ENCODE measurements at places on chromosomes 7 and 10.

DNA sequence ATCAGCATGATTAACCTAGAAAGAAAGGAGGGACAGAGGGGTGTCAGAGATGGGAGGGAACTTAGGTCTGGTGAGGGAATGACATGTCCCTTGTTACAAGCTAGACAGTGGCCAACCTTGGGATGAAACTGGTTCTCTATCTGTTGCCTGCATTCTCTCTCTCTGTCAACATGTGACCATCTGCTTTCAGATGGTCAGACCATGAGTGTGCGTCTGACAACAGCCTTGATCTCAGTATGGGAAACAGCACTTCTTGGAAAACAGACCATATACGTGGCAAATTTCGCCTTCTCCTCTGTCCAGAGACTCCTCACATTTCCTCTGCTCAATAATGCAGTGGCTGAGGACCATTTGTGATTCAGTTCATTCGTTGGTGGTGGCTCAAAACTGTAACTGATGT lies 845.9 kb downstream of the TYW1 start:
- DNase-seq: no peak

DNA sequence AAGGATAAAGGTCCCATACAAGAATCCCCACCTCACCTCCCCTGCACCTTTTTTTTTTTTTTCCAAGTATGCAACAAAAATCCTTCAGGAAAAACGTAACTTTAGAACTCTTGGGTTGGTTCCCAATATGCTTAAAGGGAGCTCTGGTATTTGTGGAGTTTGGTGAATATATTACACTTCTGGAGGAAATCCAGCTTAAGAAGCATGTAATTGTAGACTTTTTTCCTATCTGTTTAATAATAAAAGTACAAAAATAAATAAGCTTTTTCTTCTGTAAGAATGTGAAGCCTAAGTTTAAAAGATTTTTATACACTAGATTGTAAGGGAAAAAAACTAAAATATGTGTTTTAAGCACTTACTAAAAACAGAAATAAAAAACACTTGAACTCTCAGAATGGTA lies 102.3 kb downstream of the SORBS1 start:
- DNase-seq: no peak

DNA sequence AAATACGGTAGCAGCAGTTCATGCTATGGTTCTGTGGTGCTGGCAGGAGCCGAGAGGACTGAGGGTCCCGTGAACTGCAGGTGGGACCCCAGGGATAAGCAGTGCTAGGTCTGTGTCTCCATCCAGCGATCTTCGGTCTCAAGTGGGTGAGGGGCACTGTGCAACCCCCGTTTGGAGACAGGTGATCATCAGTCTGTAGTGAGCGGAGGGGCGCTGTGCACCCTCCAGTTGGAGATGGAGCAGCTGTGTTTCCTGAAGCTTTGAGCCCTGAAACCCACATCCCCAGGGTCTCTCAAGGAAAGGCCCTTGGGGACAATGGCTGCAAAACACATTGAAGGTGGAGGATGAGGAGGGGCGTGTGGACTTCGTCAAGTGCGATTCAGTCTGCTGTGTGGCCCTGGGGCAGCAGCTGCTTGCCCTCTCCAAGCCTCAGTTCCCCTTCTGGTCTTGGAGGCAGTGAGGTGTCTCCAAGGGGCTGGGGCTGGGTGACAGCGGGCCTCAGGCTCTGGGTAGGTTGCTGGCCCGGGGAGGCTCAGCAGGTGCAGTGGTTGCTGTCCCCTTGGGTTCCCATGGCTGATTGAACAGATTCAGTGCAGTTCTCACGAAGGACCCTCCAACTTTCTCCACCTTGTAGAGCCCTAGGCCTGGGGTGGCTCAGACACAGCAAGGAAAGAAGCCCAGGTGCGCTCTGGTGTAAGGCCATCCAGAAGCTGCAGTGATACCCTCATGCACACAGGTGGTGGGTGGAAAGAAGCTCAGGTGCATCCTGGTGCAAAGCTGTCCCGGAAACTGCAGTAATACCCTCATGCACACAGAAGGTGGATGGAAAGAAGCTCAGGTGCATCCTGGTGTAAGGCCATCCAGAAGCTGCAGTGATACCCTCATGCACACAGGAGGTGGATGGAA lies 160.6 kb downstream of the ADARB2 start:
- DNase-seq: no peak

- DNase-seq: no peak
Measured at GRCh38 chr10:85317827-85318226, 989.4 kb downstream of the CCSER2 start.

DNA sequence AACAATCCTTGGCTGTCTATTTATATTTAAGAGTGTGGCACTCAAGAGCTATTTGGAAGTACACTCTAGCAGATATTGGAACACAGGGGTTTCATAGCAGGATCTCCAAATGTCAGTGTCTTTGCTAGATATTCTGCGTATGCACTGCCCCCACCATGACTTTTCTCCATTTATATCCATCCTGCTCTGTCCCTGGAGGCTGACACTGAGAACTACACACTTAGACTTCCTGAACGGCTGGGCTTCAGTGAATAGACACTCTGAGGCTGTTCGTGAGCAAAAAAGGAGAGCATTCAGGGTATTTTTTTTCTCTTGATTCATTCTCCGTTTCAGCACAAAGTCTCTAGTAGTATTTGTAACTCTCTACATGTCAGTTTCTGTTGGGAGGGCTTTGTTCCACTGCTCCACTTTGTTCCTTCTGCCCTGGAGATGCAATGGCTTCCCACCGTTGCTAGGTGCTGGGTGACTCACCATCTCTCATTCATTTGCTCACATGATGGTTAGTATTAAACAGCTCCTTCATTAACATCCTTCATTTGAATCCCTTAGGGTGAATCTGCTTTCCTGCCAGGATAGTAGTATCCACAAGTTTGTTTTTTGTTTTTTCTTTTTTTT lies 155.9 kb upstream of the SLC13A1 start:
- no peak for DNase-seq

GRCh38 chr7:5665094-5666025 lies 116.1 kb downstream of the RNF216 start:
- no peak for DNase-seq

DNA sequence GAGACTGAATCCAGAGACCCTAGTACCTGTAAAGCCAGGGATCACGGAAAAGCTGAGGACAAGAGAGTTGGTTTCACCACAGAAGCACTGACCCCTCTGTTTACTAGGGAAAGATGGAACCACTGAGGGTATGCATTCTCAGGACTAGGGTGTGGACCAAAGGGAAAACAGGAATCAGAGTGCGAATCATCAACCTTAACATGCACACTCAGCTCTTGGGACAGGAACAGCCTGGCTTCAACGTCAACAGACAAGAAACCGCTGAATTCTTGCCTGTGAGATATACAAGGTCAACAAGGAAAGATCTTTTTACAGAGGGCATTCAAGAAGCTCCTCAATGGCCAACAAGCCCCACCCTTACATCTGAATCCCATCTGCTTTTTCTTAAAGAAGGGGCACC lies 14.9 kb downstream of the TNRC18 start:
- no peak for DNase-seq

Data from stimulated activated CD4-positive, alpha-beta T cell treated with anti-CD3 and anti-CD28 coated beads, TNF-alpha, amount 100 ng/mL, for 24 hours (primary cell).